ENCODE measurements at places on chromosomes 7 and 10.
A peak's percentile ranks its signal among the peaks of the same experiment; 100 is the strongest.

- DNase-seq: no peak
Observed at GRCh38 chr7:24924375-24924774, 55.6 kb downstream of the OSBPL3 start.

DNA sequence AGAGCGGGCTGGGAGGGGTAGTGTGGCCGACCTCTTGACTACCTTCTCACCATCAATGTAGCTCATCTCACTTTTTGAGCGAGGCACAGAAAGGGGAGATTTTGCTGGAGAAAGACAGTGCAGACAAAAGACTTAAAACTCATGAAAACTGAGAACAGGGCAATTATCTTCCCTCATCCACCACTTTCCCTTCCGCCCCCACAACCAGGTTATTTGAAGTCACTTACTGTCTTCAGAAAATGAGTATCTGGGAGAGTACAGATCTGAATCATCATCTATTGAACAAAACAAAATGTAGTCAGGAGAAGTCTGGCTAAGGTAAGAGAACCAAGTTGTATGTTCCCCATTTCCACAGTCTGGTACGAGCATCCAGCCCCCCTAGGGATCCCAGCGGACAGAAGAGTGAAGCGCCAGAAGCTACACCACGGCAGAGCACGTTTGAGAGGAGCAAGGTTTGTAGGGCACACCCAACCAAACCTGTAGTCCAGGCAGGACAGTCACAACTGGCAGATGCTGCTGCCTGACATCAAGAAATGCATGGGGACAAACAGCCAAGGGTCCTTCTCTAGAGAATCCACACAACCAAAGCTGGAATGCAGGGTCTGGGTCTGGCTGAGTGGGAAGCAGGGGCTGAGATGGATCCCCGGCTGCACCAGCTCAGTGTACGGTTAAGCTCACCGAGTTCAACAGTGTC lies 93.4 kb upstream of the PDLIM1 start:
- DNase-seq: no peak

GRCh38 chr7:106683941-106684340 lies 23.0 kb upstream of the CCDC71L start:
- no peak for DNase-seq

DNA sequence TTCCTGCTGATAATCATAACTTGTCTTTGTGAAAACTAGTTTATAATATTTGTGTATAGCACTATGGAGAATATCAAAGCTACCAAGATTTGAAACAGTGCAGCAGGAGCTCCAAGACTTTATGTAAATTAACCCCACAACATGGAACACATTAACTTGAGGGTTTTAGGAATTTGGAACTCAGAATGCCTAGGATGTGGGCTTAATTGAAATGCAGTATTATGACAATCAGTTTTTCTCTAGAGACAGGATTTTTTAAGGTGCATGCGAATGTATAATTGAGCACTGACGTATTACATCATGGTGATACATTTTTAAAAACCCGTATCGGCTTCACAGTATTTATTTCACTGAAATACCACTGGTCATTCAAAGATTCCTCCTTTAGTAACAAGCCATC lies 313.1 kb upstream of the DGKB start:
- DNase-seq: no peak

- peak; percentile 33 for DNase-seq
Observed at GRCh38 chr10:77641788-77642397, 4.3 kb upstream of the KCNMA1 start.

DNA sequence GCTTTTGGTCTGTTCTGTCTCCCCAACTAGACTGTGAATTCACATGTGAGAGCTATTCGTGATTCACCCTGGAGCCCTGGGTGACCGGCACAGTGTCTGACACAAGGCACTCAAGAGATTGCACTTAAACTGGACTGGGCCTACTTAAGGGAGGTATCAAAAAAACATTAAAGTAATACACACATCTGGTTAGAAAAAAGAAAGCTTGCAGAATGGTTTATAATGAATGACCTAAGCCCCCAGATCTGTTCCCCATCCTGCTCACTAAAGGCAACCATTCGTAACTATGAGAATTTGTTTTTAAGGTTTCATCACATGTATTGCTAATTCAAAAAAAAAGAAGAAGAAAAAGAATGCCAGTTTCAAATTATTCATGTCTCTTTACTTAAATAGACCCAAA lies 74.5 kb downstream of the DGKI start:
- no peak for DNase-seq

Measured in GM06990 (cell line).